ENCODE measurements at places on chromosomes 5 and 9.

GRCh38 chr9:77750284-77750683 is 102.2 kb upstream of the GNA14 start:
- no peak for DNase-seq

DNA sequence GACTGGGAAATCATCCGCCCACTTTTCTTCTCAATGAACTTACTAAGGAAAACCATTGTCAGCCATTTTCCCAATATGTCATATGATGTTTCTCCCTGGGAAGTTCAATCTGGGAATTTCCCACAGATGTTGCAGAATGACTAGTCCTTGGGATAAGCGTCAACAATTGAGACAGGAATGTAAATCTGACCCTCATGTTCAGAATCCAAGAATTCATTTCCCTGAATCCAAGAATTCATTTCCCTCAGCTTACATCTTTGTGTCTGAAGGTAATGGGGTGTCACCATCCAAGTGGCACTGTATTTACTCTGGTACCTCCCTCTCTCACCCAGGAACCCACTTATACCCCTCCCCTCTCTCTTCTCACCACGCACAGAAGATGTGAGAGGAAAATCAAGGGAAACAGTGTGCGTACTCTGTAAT is 7.4 kb downstream of the KLF9 start:
- DNase-seq, result no peak

GRCh38 chr9:77156646-77157371 is 20.5 kb upstream of the VPS13A start:
- DNase-seq, result no peak

- DNase-seq, result no peak
Observed at GRCh38 chr5:120682851-120683250, 218.8 kb downstream of the PRR16 start.

DNA sequence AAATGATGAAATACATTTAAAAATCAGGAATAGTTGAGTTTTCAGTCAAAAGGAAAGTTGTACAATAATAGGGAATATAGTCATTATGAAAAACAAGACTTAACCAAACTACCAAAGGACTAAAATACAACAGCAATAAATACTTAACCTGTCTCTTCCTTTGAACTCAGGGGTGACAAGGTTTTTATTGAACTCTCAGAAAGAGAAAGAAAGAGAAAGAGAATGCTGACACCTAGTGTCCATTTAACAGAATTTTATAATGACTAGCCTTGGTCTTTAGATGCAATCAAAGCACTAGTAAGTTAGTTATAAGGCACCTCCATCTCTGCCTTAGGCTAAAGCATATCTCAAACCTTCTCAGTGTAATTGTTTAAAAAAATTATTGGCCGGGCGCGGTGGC is 47.5 kb downstream of the UIMC1 start:
- DNase-seq, result peak; percentile 32

DNA sequence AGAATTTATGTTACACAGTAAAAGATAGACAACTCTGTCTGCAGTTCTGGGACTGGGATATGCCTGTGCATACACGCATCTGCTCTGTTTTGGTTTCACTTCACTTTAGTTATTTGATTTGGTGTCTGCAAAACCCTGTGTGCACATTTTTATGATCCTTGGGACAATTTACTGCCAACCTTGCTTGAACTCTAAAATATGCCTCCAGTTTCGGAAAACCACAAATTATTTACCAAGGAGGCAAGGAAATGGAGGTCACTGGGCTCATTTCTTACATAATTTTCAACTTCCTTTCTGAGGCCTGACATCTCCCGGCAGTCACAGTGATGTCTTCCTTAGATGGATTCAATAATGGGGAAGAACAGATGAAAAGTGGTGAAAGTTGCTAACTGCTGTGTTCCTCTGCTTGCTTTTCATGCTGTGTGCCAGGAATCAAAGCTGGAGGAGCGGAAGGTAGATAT is 61.2 kb upstream of the TAF11L2 start:
- DNase-seq, result peak; percentile 26

DNA sequence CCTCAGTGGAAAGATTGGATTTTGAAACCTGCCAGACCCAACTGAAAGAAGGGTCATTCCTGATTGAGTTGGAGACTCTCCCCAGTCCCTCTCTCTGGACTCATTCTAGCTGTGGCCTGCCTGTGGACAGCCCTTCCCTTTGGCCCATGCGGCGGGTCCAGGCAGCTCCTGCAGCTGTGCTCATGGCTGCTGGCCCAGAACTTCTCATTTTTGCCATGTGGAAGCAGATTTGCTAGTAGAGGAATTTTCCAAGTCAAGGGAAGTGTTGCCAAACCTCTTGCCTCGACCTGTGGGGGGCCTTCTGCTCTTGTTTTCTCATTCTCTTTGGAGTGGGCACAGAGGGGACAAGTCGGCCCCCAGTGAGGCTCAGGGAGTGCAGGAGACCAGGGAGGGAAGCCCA is 89.2 kb downstream of the ANKRD33B start:
- no peak for DNase-seq

DNA sequence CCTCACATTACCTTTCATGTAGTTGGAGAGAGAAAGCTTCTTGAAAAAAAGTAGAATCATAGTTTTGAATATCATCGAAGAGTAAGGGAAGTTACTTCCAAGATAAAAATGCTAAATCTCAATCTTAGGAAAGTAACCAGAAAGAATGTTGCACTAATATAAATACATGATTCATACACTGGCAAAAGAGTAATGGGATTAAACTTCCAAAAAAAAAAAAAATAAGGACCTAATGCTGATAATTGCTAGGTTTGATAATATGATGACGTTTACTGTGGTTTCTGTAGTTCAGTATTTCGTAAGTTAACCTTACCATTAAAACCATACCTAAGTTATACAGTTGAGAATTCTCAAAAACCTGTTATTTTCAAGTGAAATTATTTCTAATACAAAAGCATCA is 573.8 kb upstream of the CDH9 start:
- no peak for DNase-seq

DNA sequence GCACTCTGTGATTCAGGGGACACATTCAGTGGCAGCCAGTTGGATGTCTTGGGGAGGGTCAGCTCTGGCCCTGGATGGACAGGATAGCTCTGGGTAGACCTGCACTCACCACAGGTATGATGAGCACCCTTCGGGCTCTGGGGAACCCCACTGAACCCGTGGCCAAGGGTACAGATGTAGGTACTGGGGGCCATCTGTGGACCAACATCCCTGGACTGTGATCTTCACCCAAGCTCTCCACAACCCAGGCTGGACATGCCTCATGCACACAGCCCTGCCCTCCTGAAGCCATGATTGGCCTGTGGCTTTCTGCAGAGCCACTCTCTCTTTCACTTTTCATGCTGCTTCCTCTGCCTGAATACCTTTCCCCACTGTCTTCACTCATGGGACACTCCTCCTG is 15.6 kb upstream of the ACSL6 start:
- DNase-seq, result no peak

- peak; percentile 6 for DNase-seq
Observed at GRCh38 chr5:54753034-54753433, 232.4 kb downstream of the ESM1 start.

GRCh38 chr5:38148021-38148625 is 110.2 kb upstream of the EGFLAM start:
- DNase-seq, result no peak

DNA sequence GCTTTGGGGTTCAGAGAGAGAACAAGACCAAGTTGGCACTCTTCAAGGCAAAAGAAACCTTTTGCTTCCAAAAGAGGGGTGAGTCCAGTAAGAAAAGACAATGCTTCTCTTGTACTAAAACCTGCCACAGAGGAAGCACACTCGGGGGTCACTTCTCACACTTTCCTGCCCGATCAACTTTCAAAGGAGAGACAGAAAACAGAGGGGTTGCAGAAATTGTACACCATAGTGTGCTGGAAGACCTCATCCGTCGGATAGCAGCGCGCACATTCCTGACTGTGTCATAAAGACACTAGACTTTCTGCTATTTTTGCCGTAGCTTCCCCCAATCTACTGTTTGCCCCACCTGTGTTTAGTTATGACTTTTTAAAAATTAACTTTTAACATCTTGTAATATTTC is 66.9 kb downstream of the OR2K2 start:
- DNase-seq, result no peak

- DNase-seq, result no peak
Observed at GRCh38 chr5:180313677-180314505, 22.0 kb upstream of the MAPK9 start.

DNA sequence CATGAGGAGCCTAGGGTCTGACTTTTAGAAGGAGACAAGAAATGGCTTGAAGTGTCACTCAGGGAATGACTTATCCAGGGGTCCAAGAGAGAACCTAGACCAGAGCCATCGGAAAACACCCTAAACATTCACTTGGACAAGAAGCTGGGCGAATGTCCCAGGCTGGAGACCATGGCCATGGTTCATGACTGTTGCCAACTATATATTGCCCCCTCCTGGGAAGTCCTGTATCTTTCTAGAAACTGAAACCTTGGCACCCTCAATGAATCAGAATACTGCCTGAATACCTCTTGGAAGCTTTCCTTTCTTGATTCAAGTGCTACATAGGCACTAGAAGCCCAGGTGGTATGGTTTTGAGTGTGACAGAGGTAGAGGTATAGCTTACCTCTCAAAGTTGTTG is 29.9 kb downstream of the TRMO start:
- no peak for DNase-seq

- DNase-seq, result no peak
Observed at GRCh38 chr9:89792189-89793123, 187.6 kb downstream of the GADD45G start.

GRCh38 chr5:91670122-91670521 is 287.0 kb upstream of the ARRDC3 start:
- no peak for DNase-seq

- no peak for DNase-seq
Observed at GRCh38 chr9:138053996-138054752, 176.6 kb downstream of the CACNA1B start.

GRCh38 chr5:149401051-149401450 is 22.0 kb upstream of the IL17B start:
- no peak for DNase-seq
